Uterine smooth muscle cell (primary cell): ENCODE measurements at places on chromosomes 7 and 10. TPM values are rescaled to one million over a fixed set of nuclear protein-coding genes. Genes with fewer than 3 reads are reported as not detected.

Gene CHAT
- not detected in 2 replicates for total RNA-seq

Gene EMX2
- 2.2 and 3.6 TPM in 2 replicates for total RNA-seq

Gene TMEM176B
- 0.12 TPM in 1 of 2 replicates, not detected in the other for total RNA-seq

Gene NRF1
- total RNA-seq: 12.0 and 17.6 TPM in 2 replicates

Gene RBM48
- 13.8 and 13.9 TPM in 2 replicates for total RNA-seq

Gene GDF2
- not detected in 2 replicates for total RNA-seq

Gene WIPF3
- not detected in 2 replicates for total RNA-seq

Gene C10orf105
- under 0.01 TPM in 2 replicates for total RNA-seq

Gene TMEM225B
- total RNA-seq: 0.55 and 1.2 TPM in 2 replicates

Gene GLRX3
- 94.6 and 135 TPM in 2 replicates for total RNA-seq

Gene PAX4
- total RNA-seq: not detected in 2 replicates

Gene TEX36
- not detected in 2 replicates for total RNA-seq

Gene GATA3
- not detected in 2 replicates for total RNA-seq

Gene FASTK
- total RNA-seq: 78.5 and 88.9 TPM in 2 replicates

Gene FAM204A
- 54.2 and 84.1 TPM in 2 replicates for total RNA-seq

Gene CFAP70
- total RNA-seq: 0.44 and 0.75 TPM in 2 replicates

Gene KLF14
- under 0.01 and 0.11 TPM in 2 replicates for total RNA-seq

Gene CAMK2G
- 27.2 and 28.0 TPM in 2 replicates for total RNA-seq
